Activated CD8-positive, alpha-beta memory T cell treated with anti-CD3 and anti-CD28 coated beads for 1 hour (primary cell): ENCODE measurements at places on chromosomes 3 and 15.

- DNase-seq, result no peak
Measured at GRCh38 chr3:85726241-85726640, 767.5 kb downstream of the CADM2 start.

GRCh38 chr15:74234598-74234875, 1.6 kb upstream of the CCDC33 start:
- DNase-seq, result no peak

DNA sequence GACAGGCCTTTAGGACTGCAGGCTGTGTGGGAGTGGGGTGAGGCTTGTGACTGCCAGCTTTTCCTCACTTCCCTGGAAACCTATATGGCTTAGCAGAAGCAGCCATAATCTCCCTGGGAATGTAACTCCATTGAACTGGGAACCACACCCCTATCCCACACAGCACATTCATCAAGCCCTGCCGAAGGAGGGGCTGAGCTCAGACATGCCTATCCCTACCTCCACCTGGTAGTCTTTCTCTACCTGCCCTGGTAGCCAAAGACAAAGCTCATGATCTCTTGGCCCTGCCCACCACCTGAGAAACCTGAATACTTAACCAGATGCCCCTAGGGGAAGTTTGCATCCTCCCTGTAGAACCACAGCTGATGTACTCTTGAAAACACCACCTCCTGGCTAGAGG, 219.8 kb downstream of the UNC13C start:
- DNase-seq, result no peak

GRCh38 chr3:150292891-150293290, 115.2 kb upstream of the TSC22D2 start:
- no peak for DNase-seq

GRCh38 chr15:98727115-98728040, 79.0 kb downstream of the IGF1R start:
- DNase-seq, result no peak

GRCh38 chr15:94231723-94232468, 535 bp downstream of the MCTP2 start:
- no peak for DNase-seq

GRCh38 chr3:44058022-44058867, 183.4 kb upstream of the TOPAZ1 start:
- DNase-seq, result no peak

GRCh38 chr3:106985721-106986120, 391.5 kb upstream of the CCDC54 start:
- no peak for DNase-seq

DNA sequence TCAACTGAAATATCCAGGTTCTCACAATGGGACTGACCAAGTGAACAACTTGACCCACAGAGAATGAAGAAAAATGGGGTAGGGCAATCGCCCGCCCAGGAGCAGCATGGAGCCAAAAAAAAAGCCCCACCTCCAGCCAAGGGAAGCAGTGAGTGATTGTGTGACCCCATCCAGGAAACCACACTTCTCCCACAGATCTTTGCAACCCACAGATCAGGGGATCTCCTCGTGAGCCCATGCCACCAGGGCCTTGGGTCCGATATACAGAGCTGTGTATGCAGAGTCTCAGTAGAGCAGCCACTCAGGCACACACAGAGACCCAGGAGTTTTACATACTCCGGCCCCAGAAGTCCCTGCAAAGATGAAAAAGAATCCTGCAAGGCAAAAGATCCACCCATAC, 35.7 kb downstream of the PYGO1 start:
- no peak for DNase-seq

GRCh38 chr3:184234224-184234623, 4.8 kb downstream of the VWA5B2 start:
- DNase-seq, result no peak

GRCh38 chr15:93485438-93486327, 396.7 kb upstream of the RGMA start:
- DNase-seq, result no peak

GRCh38 chr15:96428742-96429141, 98.2 kb downstream of the NR2F2 start:
- no peak for DNase-seq

GRCh38 chr3:136078421-136079364, 113.2 kb downstream of the PPP2R3A start:
- DNase-seq, result no peak

DNA sequence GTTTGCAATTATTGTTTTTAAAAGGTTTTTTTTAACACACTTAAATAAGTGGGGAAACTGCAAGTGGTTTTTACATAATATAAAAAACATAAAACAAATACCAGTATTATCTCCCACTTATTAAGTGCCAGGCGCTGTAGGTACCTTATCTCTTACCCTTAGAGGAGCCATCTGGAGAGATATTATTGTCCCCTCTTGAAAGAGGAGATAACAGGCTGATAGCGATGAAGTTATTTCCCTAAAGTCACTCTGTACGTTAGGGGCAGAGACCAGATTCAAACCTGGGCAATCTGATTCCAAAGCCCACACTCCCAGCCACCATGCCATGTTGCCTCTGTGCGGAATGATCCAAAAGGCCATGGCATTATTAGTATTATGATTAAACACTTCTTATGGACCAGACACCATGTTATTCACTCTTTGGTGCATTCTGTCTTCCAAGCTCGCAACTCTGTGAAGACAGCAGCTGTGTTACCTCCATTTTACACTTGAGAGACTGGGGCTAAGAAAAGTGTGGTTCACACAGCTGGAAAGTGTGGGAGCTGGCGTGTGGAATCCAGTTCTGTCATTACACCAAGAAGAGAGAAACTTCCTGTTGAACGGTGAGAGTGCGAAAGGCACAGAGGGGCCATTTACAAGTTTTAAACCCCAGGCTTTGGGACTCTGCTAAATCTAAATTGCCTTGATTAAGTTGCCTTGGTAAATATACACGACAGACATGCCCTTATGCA, 79.9 kb upstream of the MITF start:
- DNase-seq, result no peak

DNA sequence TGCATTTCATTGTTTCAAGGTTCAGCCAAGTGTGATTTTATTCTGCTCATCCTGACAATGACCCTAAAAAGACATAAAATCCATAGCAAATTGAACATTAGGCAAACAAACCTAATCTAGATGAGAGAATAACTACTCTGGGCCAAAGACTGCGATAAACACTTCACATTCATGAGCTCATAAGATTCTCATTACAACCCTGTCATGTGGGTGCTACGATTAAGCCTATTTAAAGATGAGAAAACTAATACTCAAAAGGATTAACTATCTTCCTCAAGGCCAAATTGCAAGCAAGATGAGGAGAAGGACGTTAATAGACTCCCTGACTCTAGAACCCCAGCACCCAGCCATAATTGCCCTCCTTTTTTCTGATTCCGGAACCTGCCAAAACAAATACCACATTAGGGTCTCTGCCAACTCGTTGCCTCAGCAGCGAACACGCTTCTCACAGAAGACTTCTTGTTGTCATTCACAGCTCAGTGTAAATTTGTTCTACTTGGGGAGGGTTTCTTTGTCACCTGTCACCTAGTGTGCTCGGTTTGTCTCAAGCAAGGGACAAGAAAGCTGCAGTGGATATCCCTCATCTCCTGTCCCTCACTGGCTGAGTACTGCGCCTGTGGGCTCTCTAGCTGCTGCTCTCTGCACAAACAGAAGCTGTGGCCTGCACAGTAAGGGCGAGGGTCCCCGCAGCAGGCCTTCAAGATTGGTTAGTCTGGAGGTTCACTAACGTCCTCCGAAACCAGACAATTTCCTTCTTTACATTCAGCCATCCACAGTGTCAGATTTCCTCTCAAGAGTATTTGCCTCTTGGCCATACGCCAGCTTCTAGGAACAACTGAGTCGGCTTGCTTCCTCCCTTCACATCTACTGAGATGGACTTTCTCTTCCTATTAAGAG, 200.0 kb upstream of the UBE2E2 start:
- no peak for DNase-seq

DNA sequence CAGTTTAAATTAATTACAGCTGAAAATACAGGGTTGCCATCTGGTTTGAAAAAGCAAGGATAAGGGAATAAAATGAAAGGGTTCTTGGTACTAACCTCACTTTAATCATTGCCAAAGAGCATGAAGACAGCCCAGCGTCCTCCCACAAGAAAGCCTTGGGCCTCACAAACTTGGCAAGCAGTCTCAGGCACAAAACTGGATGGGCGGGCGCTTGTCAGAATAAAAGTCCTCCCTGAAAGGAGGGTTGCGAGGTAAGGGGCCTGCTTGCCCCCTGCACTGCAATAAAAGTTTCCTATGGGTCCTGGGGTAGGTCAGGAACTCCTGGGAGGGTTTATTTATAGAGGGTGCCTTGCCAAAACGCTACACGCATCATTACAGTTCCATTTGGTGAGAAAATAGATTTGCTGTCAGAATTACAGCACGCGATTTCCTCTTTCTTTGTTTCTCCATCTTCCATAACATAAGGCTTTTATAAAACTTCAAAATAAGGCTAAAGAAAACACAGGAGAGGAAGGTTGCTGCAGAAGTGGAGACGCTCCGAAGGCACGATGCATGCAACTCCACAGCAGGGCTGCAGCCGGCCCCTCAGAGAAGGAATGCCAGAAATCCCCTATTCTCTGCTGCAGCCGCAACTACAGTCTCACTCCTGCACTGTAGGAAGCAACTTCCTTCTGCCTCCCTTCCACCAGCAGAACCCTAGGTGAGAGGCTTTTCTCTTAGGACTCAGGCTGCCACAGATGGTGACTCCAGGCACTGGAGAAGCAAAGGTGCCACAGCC, 61.3 kb downstream of the VGLL4 start:
- no peak for DNase-seq

DNA sequence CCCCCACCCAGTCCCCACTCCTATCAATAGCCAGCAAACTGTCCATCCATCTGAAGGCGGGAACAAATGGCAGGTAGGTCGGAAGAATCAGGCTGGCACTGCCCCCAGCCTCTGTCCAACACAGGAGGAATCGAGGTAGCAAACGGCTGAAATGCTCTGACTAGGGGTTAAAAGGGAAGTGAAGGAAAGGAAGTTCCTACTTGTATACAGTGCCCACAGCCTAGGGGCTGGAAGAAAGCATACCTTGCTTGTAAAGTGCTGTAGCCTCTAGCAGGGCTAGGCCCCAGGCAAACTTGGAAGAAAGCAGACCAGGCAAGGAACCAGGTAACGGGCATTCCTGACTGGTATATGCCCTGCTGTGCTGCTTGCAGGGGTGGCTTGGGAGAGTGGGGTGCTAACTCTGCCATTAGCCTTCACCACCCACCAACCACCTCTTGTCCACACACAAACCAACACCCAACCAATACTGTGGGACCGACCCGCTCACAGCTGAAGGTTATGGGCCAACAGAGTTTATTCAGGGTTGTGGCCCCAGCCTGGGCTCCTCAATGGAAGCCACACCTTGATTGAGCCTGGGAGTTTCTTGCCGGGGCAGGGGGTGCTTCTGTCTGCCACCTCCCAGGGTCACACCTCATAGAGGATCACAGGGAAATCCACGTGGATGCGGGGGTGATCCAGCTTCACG, 2.4 kb downstream of the TUSC2 start:
- no peak for DNase-seq

- no peak for DNase-seq
Measured at GRCh38 chr3:65878831-65879230, 159.9 kb downstream of the MAGI1 start.

- no peak for DNase-seq
Measured at GRCh38 chr15:70342554-70343548, 245.1 kb upstream of the TLE3 start.

- DNase-seq, result no peak
Measured at GRCh38 chr3:159091936-159092335, 290.1 kb downstream of the MFSD1 start.

DNA sequence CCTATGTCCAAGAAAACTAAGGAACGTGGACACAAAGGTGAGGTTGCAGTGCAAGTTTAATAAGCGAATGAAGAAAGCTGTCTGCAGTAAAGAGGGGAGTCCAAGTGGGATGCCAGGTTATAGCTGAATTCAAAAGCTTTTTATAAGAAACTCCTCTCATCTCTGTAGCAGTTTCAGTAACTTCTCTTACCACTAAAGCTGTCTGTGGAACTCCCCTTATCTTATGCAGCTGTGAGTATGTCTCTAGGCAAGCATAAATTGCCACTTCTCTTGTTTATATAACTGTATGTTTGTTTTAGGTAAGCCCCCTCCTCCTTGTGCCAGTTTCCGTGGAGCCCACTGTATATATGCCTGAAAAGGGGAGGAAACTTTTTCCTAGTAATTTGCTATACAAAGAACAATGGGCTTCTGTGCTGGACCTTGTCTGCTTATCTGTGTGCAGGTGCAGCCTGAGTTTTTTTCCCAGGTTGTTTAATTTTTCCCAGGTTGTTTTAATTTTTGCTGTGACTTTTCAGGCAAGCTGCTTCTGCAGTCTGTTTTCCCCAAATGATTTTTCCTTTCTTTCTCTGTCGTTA, 875.1 kb upstream of the EPHA6 start:
- DNase-seq, result no peak

DNA sequence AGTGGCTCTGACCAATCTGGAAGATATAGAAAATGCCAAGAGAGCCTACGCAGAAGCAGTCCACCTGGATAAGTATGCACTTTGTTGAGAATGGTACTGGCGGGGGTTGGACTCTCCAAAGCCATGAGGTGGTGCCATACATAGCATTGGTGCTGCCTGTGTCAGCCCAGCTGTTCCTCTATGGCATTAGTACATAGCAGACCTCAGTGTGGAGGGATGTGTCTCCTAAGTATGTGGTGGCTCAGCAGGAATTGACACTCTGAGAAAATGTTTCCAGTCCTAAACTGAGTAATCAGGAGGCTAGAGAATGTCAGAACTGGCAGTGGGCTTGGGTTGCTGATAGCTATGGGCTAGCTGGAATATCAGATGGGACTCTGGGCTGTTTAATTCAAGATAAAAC, 48.4 kb downstream of the ADPGK start:
- DNase-seq, result no peak

- DNase-seq, result no peak
Measured at GRCh38 chr3:170471149-170471548, 52.5 kb downstream of the CLDN11 start.

DNA sequence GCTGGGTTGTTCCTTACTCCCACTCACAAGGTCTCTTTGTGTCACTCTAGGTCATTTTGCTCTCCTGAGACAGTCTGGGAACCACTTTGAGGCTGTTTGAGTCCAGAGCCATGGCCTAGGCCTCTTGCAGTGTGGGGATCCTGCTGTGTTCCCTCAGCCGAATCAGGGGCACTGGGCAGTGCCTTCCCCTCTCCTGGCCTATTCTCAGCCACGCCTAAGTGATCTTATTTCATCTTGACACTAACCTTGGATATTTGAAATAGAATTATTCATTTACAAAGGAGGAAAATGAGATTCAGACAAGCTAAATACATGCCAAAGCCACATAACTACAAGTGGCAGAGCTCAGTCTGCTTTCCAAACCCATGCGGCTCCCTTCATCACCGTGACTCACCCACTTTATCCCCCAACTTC, 557.2 kb upstream of the TBL1XR1 start:
- DNase-seq, result no peak
